ENCODE measurements at places on chromosomes 2 and 18.
A peak's percentile ranks its signal among the peaks of the same experiment; 100 is the strongest.

- peak; percentile 43 for DNase-seq
Observed at GRCh38 chr18:10015941-10016819, 102.4 kb downstream of the VAPA start.

DNA sequence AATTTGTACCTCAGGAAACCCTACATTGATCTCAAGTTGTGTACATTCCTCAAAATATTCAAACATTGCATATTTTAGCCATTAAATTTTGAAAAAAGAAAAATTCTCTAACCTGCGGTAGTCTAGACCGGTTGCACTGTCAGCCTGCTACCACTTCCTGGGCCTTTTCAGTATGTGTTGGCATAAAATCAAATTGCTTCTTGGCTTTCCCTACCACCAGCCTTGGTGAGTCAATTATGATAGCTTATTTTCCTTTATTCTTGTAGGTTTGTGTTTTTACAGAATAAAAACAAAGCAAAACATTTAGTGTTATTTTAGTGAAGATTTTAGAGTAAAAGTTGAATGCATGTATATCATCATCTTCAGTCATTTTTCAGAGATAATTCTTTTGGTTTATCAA lies 61.2 kb downstream of the FAM171B start:
- no peak for DNase-seq

- peak; percentile 80 for DNase-seq
Observed at GRCh38 chr2:84919885-84920580, 14.6 kb downstream of the TMSB10 start.

DNA sequence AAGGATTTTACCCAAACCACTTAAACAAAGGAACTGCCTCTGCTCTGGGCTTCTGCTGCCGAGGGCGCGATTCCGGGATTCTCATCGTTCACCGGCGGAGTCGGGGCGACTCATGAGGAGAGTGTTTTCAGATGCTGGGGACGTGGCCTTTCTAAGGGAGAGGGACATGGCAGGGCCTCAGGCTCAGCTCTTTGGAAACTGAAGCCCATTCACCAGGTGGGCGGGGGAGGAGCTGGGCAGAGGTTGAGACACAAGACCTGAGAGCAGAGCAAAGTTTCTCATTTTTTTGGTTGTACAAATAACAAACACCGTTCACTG lies 29.8 kb downstream of the NFATC1 start:
- DNase-seq: no peak

- DNase-seq: no peak
Observed at GRCh38 chr2:7950035-7950612, 731.7 kb upstream of the ID2 start.

- DNase-seq: peak; percentile 38
Observed at GRCh38 chr2:195613922-195614321, 43.1 kb upstream of the SLC39A10 start.

- no peak for DNase-seq
Observed at GRCh38 chr18:35172009-35172408, 68.8 kb upstream of the ZNF397 start.

Measured in RWPE1 (cell line).